ENCODE measurements at places on chromosomes 11 and 22.
A peak's percentile ranks its signal among the peaks of the same experiment; 100 is the strongest.

DNA sequence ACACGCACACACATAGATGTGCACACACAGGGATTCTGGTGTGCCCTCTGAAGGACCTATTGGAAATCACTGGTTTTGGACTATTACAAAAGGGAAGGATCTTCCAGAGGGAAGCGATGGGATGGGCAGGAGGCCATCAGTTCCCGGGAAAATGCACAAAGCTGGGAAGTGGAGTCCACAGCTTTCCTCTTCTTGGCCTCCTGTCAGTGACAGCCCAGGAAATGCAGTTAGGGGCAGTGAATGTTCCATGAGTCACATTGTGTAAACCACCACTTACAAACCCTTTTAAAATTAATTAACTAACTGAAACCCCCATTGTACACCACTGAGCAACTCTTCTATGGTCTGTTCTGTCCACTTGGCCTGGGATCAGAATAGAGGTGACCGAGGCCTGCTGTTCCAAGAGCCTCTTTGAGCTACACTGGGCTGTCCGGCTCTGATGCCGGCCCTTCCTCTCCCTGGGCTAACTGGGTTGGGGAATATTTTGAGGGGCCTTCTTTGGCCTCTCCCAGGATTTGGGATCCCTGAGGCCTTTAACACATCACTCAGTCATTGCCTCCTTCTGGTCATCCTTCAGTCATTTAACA lies 137.7 kb downstream of the FEZ1 start:
- no peak for DNase-seq

DNA sequence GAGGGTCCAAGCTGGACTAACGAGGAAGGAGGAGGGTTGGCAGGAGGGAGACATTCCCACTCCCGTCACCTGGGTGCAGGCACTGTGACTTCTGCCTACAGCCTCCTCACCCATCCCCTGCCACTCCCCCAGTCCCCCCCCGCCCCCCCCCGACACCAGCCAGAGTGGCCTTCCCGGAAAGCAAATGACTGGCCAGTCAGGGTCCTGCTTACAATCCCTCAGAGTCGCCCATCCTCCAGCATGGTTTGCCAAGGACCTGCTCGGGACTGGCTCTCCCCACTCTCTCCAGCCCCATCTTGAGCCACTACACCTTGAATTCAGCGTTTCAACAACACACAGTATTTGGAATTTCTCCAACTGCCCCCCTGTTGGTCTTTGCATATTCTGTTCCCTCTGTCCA lies 59.6 kb downstream of the THAP12 start:
- DNase-seq: peak; percentile 32

GRCh38 chr11:86486261-86487030 lies 111.8 kb downstream of the CCDC81 start:
- DNase-seq: no peak

- no peak for DNase-seq
Observed at GRCh38 chr11:97972731-97973130, 1048.0 kb upstream of the CNTN5 start.

- no peak for DNase-seq
Observed at GRCh38 chr22:22914726-22915669, 27.4 kb downstream of the IGLL5 start.

GRCh38 chr11:74338963-74339362 lies 27.5 kb upstream of the P4HA3 start:
- no peak for DNase-seq

DNA sequence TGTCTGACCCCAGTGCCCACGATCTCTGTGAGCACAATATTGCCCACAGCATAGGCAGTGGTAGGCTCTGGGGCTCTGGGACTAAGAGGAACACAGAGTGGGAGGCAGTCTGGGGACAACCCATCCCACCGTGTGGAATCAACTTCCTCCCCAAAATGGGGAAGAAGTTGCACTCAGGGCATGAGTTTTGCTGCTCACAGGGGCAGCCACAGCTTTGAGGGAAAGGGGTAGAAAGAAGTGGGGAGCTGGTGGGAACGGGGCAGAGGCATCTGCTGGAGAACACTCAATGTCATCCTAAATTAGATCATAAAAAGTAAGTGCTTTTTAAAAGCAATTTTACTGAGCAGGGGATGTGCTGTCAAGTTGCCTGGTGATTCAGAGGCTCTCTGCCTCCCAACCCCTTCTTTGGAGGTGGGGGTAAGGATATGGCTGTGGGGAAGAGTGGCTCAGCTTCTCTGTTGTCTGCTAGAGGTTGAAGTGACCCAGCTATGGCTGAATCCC lies 233.8 kb upstream of the NCAM1 start:
- no peak for DNase-seq

- no peak for DNase-seq
Observed at GRCh38 chr11:64687204-64687603, 35.8 kb downstream of the NRXN2 start.

- DNase-seq: no peak
Observed at GRCh38 chr11:93288767-93289166, 41.8 kb upstream of the DEUP1 start.

DNA sequence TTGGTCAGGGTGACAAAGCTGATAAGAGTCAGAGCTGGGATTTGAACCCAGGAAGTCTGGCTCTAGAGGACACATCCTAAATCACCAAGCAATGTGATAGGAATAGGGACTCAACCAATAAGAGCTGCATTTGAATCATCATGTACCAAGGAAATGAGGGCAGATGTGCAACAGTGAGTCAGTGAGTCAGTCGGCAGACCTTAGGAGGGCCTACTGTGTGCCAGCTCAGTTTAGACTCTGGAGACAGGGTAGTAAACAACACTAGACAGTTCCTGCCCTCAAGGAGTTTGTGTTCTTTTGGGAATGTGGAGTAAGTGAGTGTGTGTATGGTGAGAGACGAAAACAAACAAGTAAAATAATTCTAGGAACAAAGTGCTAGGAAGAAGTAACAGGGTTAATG lies 11.2 kb downstream of the IL10RA start:
- DNase-seq: no peak

- DNase-seq: peak; percentile 28
Observed at GRCh38 chr11:133928628-133929059, 28.1 kb downstream of the IGSF9B start.

DNA sequence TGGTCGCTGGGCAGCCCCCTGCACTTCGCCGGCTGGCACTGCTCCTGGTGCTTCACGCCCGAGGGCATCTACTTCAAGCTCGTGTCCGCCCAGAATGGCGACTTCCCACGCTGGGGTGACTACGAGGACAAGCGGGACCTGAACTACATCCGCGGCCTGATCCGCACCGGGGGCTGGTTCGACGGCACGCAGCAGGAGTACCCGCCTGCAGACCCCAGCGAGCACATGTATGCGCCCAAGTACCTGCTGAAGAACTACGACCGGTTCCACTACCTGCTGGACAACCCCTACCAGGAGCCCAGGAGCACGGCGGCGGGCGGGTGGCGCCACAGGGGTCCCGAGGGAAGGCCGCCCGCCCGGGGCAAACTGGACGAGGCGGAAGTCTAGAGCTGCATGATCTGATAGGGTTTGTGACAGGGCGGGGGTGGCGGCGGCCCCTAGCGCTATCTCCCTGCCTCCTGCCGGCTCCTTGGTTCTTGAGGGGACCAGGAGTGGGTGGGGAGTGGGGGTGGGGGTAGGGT lies 13.5 kb upstream of the MIEF1 start:
- no peak for DNase-seq

- DNase-seq: peak; percentile 92
Observed at GRCh38 chr11:114399490-114400215, 658 bp downstream of the C11orf71 start.

- no peak for DNase-seq
Observed at GRCh38 chr22:46178755-46179505, 28.6 kb downstream of the PPARA start.

- DNase-seq: peak; percentile 12
Observed at GRCh38 chr11:18392434-18393321, 1.7 kb upstream of the LDHA start.

DNA sequence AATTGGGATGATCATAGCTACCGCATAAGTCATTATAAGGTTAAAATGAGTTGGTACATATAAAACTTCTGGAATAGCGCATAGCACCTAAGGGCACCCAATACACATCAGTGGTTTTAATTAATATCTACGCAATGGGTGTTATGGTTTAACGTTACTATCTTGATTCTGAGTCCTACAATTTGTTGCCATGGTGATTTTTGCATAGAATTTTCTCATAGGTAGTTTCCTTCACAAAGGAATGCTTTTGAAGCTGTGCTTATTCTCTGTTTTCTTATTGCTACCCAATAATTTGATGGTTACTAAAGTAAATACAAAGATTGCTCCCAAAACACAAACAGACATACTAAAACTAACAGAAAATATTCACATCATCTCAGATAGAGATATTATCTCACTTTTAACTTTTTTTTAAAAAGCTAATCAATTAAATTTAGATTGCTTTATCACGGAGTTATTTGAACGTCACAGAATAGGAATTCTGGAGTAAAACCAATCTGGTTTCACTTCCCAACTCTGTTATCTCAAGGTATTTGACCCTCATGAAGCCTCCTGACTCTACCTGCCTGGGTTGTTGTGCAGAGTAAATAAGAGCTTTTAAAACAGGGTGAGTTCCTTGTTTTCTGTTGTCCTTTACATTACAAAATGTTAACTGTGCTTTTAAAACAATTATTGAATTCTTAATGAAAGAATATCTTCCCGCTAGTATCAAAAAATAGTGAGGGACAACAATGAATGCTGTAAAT lies 635.5 kb upstream of the CCDC90B start:
- DNase-seq: peak; percentile 21
